ENCODE measurements at places on chromosomes 3 and 15. TPM values are rescaled to one million over a fixed set of nuclear protein-coding genes. Genes with fewer than 3 reads are reported as not detected.

CFAP100 gene
- 21.5 TPM for total RNA-seq

DNAH12 gene
- total RNA-seq, result 11.2 TPM

AGTR1 gene
- 10.8 TPM for total RNA-seq

B4GALT4 gene
- 13.5 TPM for total RNA-seq

HCLS1 gene
- 93.6 TPM for total RNA-seq

DAZL gene
- not detected for total RNA-seq

ADAM10 gene
- total RNA-seq, result 166 TPM

CELSR3 gene
- total RNA-seq, result 1.0 TPM

MCF2L2 gene
- total RNA-seq, result 0.62 TPM

CFAP20DC gene
- 0.71 TPM for total RNA-seq

RAB7A gene
- total RNA-seq, result 278 TPM

IQCH gene
- total RNA-seq, result 2.3 TPM

UACA gene
- 35.7 TPM for total RNA-seq

EPM2AIP1 gene
- 18.4 TPM for total RNA-seq

TRPM1 gene
- total RNA-seq, result not detected

GP9 gene
- total RNA-seq, result 2.6 TPM

SPINK8 gene
- not detected for total RNA-seq

SERINC4 gene
- total RNA-seq, result not detected
